NCI-H345 (cell line): ENCODE measurements at places on chromosomes 3 and 15.
A peak's percentile ranks its signal among the peaks of the same experiment; 100 is the strongest.

DNA sequence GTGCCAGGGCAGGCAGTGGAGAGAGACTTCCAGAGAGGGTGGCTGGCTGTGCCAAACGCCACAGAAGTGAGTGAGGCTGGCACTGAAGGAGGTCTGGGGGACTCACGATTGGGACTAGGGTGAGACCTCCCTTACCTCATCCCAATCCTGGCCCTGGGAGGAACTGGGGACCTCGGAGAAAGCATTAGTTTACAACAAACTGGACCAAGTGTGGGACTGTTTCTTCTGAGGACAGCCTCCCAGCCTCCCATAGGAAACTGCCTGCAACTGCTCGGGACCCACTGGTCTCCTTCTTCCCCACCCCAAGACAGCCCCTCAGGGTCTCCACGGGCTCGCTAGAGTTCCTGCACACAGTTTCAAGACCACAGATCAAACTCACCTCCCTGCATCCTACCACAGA is 45.4 kb downstream of the ST6GAL1 start:
- DNase-seq, result no peak

GRCh38 chr15:33107950-33108349 is 86.6 kb downstream of the FMN1 start:
- DNase-seq, result no peak

DNA sequence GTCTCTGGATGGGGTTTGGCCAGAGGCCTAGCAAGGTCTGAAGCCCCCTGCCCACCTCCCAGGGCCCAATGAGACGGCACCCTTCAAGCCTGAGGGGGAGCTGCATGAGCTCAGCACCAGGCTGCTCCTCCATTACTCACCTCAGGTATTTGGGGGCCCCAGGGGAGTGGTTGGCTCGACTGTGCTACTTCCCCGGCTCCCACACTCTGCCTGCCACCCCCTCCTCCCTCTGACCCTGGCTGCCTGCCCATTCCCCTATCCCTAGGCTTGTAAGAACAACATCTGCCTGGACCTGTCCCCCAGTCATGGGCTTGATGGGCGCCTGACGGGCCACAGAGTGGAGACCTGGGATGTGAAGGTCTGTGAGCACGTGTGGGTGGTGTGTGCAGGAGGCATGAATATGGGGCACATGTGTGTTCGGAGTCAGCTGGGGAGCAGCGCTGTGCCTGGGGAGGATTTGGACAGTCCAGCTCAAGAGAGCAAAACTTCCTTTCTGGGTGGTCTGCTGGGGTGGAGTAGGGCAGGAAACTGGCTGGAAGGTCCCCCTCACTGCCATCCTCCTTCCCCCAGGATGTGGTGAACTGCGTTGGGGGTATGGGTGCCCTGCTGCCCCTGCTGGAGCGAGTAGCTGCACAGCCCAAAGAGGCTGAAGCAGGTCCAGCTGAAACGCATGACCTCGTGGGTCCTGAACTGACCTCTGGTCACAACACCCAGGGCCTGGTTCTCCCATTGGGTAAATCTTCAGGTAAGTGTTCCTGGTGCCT is 17.4 kb downstream of the NBEAL2 start:
- DNase-seq, result no peak

- DNase-seq, result no peak
These were observed 631.0 kb downstream of the SQOR start for GRCh38 chr15:46265664-46266347.

DNA sequence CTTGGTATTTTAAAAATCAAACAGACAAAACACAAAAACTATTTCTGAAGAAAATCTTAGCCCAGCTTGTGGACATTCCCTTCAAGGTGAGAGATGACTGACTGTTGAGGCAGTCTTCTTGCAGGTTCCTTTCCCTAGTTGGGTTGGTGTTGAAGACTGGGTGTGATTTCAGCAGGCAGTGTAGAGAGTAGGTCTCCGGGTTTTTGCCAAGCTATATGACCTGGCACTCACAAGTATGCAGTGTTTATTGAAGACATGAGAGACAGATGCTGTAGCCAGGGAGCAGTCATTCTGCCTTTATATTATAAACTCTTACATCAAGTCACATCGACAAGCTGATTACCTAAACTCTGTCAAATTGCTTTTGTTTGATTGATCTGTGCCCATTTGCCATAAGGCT is 17.5 kb downstream of the SENP8 start:
- DNase-seq, result peak; percentile 65

DNA sequence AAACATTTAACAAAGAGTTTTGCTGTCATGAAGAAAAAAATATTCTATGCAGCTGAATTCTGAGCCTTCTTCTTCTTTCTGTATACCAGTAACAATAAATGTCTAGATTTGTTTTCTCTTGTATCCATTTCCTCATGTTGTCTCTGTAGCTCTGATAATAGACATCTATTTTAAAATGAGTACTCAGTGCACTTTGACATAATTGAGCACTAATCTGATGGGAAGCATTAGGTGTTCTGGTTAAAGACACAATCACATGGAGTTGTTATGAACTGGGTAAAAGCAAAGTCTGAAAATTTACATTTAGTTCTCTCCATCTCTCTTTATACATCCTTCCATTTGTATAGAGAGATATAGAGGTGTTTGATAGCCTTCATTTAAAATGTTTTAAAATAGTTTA is 230.0 kb downstream of the BCHE start:
- no peak for DNase-seq

DNA sequence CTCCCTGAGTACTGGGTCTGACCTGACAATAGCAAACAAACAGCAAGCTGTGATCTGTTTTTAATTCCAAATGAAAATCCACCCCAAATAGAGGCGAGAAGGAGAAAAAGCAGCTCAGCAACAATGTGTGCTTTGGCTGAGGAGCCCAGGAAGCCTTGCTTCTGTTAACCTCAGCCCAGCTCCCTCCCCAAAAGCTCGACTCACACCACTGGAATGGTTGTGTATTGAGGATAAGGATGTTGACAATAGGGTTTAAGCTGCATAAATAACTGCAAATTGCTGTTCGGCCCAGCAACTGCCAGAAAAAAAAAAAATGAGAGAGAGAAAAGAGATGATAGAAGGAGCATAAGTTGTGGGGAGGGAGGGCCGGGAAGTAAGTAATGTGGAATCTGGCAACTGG is 104.0 kb upstream of the TBC1D5 start:
- no peak for DNase-seq

DNA sequence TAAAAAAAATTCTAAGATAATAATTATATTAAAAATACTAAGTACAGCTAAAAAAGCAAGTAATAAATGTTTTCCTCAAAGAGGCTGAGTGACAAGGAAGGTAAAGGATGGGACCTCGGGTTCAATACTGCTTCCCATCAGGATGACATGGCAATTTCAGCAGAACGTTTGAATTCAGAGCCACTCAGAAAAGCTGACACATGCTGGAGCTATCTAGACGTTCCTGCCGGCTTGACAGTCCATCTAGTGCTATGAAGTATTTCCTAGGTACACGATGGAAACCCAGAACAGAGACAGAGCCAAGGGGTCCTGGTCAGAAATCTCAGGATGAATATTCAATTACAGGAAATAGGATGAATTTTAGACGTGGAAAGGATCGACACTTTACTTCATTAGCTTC is 361.8 kb downstream of the FGF12 start:
- no peak for DNase-seq

GRCh38 chr3:43224405-43225073 is 61.8 kb upstream of the SNRK start:
- DNase-seq, result no peak

- no peak for DNase-seq
These were observed 37.8 kb downstream of the LSM3 start for GRCh38 chr3:14216257-14217048.

- no peak for DNase-seq
These were observed 10.4 kb upstream of the MESP2 start for GRCh38 chr15:89765694-89766093.

DNA sequence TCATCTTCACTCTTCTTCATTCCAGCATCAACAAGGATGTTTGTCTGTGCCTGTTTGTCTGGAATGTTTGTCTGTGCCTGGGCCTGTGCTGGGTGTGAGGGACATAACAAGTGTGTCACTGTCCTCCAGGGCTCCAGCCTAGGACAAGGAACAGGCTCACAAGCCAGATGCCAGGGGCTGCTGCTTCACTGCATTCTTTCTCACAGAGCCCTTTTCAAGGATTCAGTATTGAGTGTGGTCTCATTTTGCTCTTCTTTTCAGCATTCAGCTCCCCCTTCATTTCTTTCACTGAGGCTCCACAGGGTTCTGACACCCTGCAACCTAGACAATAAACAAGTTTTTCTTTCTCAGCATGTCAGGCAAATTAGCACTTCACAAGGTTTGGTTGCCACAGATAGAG is 43.6 kb upstream of the KY start:
- no peak for DNase-seq

- DNase-seq, result no peak
These were observed 44.9 kb upstream of the MANF start for GRCh38 chr3:51340013-51340829.

GRCh38 chr3:42745776-42746454 is 27.1 kb downstream of the CCDC13 start:
- no peak for DNase-seq

DNA sequence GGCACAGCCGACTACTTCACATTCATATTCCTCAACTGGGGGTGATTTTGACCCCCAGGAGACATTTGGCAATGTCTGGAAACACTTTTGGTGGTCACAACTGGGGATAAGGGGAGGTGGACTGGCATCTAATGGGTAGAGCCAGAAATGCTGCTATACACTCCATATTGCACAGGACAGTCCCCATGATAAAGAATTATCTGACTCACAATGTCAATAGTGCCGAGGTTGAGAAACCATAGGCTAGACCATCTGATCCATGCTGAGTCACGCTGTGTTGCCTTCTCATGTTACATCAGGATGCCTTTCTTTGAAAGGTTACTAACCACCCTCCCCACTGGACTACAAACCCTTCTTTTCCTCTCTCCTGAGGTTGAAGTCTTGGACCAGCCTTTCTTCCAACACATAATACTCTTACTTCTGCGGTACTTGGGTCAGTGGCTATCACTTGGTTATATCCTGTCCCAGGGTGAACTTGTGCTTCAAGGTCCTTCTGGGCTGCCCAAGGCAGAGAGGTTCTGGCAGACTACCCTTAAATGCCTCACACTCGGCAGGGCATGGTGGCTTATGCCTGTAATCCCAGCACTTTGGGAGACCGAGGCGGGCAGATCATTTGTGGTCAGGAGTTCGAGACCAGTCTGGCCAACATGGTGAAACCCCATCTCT is 68.8 kb downstream of the CTNNB1 start:
- peak; percentile 2 for DNase-seq

GRCh38 chr3:77605865-77606264 is 566.0 kb downstream of the ROBO2 start:
- DNase-seq, result no peak

GRCh38 chr3:147737376-147737775 is 328.2 kb downstream of the ZIC1 start:
- no peak for DNase-seq

GRCh38 chr3:6526861-6527260 is 334.1 kb upstream of the GRM7 start:
- no peak for DNase-seq

DNA sequence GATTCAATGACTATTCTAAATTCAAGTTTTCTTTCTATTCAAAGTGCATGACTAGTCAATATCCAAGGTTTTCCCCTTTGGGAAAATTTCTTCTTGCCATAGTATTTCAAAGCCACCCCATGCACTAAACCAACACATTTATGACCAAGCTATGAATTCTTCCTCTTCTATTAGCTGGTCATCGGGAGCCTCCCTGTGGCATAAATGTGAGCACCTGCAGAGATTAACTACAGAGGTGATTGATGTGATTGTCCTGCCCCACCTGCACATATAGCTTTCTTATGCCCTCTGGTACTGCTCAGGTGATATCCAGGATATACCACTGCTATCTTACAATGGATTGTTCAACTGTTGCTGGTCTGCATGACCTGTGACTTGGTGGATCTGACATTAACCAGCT is 694.9 kb downstream of the ZBBX start:
- no peak for DNase-seq

DNA sequence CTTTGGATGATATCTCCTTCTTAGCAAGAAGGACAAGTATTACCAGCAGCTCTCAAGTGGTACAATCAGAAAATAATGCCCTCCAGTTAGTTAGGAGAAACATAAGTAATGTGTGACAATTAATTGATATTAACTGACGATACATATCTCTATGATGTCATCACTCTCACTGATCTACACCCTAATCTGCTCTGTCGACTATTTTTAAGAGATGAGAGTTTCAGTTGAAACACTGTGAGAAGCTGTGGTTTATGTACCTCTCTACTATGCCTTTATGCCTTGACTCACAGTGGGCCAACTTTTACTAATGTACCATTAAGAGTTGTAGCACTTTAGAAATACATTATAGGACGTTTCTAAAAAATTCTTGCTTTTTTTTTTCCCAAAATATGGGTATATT is 8.6 kb downstream of the CEP152 start:
- no peak for DNase-seq

GRCh38 chr3:155179966-155180757 is 100.0 kb downstream of the MME start:
- no peak for DNase-seq

DNA sequence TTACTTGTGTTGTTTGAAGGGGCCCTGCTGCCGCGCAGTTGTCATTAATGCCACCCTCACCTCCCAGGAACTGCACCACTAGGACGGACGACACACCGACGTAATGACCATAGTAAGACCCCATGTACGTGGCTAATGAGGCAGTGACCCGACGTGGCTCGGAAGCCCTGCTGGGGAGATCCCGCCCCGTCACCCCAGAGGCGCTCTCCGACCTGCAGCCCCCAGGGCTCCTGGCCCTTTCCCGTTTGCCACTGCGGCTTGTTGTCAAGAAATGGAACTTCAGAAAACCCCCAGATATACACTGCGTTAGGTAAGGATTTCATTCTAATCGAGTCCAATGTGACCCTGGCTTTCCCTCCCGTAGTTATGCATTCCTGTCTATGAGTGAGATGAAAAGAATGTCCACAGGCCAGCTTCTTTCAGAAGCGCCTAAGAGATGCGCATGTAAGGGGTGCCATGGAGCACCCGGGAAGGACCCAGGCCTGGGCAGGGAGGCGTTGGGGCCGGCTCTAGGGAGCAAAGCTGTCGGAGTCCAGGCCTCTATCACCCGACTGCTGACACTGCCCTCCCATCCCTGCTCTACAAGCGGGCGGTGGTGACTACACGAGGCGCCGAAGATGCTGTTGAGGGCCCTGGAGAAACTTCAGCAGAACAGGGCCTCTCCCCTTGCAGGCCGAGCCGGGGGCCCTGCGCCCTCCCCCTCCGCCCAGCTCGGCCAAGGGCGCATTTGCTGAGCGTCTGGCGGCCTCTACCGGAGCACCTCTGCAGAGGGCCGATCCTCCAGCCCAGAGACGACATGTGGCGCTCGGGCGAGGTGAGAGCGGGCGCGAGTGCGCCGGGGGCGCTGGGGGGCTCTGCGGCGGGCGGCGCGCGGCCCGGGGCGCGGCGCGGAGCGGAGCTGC is at the start of gene GABRA5:
GABRA5 (plus strand) TSS at position 765 of the 902 bp plus-strand sequence. CDS start 2,187 bp downstream, outside the sequence.
- DNase-seq, result peak; percentile 26
